ENCODE measurements at places on chromosomes 11 and 22.

DNA sequence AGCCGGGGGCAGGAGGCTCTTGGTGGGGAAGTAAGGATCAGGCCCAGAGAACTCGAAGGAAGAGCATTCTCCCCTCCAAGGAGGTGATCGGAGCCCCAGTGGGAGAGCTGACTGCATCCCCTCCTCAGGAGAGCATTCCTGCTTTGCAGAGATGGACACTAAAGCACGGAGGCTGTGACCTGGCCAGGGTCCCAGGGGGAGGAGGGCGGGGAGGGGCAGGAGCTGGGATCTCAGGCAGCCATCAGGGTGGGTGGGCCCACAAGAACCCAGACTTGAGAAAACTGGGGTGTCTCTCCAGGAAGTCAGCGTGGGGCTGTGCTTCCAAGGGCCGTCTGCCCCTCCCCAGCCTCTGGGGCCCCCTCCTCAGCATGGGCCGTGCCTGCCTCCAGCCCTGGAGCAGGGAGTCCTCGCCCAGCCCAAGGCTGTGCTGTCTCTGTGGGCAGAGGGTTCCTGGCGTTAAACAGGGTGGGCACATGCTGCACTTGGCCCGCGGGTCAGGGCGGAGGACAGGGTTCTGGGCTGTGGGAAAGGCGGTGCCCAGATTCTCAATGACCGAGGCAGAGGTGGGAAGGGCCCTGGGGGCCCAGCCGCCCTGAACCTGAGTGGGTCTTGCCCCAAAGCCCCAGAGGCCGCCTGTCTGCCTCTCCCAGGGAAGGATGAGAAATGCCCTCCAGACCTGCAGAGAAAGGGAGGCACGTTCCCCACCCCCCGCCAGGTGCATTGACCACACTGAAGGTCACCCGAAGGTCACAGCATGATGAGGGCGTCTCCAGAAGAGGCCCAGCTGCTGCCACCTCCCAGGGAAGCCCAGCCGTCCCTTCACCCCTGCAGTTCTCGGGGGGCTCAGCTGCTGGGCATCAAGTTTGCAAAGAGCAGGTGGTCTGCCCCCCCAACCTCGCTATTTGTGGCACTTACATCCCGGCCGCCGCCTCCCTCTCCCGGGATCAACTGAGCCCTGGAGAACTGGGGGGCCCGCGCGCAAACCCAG is 643 bp downstream of the CEND1 start:
- no peak for DNase-seq

DNA sequence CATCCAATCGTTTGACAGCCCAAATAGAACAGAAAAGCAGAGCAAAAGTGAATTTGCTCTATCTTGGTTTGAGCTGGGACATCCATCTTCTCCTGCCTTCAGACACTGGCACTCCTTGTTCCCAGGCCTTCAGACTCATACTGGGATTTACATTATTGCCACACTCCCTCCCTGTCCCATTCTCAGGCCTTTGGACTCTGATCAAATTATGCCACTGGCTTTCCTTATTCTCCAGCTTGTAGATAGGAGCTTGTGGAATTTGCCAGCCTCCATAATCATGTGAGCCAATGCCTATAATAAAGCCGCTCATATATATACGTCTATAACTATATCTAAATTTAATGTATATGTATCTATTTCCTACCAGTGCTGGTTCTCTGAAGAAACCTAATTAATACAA is 568.3 kb upstream of the KIRREL3 start:
- no peak for DNase-seq

GRCh38 chr11:117642835-117643234 is 154.2 kb downstream of the DSCAML1 start:
- DNase-seq: no peak

- DNase-seq: no peak
Measured at GRCh38 chr11:106158406-106158805, 80.9 kb downstream of the AASDHPPT start.

DNA sequence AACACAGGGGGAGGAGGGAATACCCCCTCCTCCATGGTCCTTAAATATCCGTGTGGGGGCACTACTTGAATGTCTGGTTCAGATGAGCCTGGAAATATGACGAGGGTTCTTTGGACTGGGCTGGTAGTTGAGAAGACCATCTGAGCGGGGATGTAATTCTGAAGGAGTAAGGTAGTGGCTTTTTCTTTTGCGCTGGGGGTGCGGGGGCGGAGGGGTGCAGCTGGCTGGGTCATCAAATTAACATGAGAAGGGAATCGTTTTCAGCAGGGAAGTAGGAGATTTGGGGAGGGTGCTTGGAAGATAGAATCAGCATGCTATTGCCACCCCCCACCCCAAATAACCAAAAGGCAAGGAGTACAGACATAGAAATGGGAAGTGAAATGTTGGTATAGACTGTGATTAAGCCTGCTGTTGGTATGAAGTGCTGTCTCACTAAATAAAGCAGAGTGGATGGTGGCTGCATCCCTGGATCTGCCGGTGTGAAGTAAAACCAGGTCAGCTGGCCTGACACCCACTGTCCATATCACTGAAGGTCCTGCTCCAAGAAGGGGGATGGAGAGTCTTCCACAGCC is 121.9 kb upstream of the HSD17B12 start:
- no peak for DNase-seq

GRCh38 chr11:111982019-111982464 is 43.2 kb upstream of the DLAT start:
- DNase-seq: peak; percentile 9

GRCh38 chr11:112289588-112290492 is 29.2 kb upstream of the PLET1 start:
- peak; percentile 75 for DNase-seq

DNA sequence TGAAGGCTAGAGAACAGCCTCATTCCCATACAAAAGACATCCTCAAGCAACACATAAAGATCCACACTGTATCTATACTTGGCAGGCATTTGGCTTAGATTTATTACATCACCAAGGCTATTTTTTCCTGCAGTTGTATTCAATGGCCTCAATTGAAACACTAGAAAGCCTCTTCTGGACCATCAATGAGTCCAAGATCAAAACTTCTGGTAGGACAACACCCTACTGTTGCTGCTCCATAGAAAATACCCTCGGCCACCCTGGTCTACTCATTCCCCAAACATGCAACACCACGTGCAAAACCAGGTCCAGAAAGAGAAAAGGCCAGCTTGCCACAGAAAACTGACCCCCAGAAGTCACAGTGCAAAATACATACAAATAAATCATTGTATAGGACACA is 56.9 kb upstream of the CADM1 start:
- DNase-seq: no peak

DNA sequence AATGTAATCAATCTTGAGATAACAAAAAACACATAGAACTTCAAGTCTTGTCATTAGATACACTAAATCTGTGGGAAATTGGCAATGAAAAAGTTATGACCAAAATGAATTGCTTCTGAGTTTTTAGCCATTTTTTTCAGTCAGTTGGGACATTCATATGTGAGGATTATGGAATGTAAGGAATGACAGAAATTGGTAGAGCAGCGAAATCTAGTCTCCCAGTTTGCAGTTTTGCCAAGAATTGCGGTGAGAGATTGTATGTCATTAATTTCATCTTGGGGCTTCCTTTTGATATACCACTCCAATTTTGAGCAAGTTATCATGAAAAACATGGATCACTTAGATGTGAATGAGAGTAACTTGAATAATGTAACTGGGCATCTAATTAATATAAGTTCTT is 49.9 kb downstream of the SIK2 start:
- no peak for DNase-seq
